ENCODE measurements at places on chromosomes 1 and 21.

- DNase-seq, result no peak
Observed at GRCh38 chr21:44923480-44924084, 2.9 kb upstream of the ITGB2 start.

GRCh38 chr1:97814121-97814520 lies 106.7 kb downstream of the DPYD start:
- no peak for DNase-seq

DNA sequence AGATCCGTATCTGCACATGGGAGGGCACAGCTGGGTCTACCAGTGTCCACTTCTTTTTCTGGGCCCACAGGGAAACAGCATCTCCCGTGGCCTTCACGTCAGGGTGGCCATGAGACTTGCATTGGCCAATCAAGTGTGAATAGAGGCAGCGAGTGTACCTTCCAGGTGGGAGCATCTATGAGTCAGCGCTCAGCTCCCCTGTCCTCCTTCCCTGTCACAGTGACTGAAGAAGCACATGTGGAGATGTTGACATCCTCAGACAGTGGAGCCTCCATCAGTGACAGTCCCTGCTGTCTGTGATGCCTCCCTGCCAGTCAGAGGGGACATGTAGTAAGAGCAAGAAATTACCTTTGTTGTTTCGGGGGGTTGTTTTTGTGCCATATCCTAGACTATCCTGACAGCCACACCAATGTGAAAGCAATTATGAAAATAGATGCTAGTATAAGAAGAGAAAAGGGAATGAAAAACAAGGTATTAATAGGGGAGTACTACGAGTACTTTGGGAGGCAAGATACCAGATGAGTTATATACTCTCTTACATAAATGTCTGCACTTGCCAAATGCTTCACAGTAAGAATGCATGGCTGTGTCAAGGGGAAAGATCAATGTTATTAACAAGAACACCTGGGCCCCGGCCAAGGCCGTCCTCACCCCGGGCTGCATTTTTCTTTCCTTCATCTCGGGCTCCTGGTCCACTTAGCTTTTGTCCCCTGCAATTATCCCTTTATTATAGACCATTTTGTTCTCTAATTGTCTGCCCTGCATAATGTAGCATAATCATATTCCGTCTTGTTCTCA lies 86.0 kb downstream of the MATN1 start:
- DNase-seq, result no peak

DNA sequence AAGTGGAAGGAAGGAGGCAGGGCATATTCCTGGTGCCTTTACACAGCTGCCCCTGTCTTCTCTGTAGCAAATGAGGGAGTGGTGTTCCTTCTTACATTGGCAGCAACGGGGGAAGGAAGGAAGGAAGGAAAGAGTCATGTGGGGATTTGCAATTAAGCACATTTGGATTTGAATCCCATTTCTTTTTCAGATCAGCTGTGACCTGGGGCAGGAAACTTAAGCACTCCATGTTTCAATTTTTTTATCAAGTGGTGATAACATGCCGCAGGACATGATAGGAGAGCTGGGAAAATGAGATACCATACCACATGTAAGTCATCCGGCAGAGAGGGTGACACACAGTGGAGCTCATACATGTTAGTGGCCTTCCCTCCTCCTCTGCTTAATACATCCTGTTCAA lies 186.8 kb downstream of the APP start:
- no peak for DNase-seq

GRCh38 chr1:175579956-175580750 lies 163.2 kb downstream of the TNR start:
- DNase-seq, result no peak

GRCh38 chr1:12314333-12314903 lies 84.6 kb downstream of the VPS13D start:
- no peak for DNase-seq

- DNase-seq, result no peak
Observed at GRCh38 chr1:161940866-161941591, 82.6 kb downstream of the OLFML2B start.

DNA sequence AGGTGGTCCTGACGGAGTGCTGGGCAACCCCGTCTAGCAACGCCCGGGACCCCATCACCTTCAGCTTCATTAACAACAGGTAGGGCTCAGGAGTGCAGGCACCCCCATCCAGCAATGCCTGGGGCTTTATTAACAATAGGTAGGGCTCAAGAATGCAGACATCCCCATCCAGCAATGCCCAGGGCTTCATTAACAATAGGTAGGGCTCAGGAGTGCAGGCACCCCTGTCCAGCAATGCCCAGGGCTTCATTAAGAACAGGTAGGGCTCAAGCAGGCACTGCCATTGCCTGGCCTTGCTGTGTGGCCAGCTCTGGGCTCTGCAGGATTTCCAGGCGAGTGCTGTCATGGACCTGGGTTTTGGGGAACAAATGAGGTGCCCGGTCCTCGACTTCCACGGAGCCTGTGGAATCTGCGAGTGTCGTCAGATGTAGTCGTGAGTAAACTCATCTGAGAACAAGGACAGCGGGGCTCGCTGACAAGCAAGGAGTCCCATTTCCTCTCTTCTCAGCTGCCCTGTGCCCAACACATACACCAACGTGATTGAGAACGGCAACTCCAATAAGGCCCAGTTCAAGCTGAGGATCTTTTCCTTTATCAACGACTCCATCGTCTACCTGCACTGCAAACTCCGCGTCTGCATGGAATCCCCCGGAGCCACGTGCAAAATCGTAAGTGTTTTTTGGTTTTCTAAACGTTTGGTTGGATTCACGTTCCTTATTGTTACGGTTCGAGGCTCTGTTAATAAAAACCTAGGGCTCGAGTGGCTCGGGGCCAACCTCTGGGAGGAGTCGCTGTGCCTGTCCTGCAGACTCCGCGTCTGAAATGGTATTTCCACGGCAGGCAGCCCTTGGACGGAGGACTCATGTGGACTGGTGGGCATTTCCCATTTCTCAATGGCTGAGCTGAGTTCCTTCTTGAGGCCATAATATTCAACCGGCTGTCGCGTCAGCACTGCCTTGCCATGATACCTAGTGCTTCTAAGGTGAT lies 56.3 kb downstream of the UMODL1 start:
- no peak for DNase-seq

- no peak for DNase-seq
Observed at GRCh38 chr21:34692458-34693020, 23.7 kb downstream of the CLIC6 start.

DNA sequence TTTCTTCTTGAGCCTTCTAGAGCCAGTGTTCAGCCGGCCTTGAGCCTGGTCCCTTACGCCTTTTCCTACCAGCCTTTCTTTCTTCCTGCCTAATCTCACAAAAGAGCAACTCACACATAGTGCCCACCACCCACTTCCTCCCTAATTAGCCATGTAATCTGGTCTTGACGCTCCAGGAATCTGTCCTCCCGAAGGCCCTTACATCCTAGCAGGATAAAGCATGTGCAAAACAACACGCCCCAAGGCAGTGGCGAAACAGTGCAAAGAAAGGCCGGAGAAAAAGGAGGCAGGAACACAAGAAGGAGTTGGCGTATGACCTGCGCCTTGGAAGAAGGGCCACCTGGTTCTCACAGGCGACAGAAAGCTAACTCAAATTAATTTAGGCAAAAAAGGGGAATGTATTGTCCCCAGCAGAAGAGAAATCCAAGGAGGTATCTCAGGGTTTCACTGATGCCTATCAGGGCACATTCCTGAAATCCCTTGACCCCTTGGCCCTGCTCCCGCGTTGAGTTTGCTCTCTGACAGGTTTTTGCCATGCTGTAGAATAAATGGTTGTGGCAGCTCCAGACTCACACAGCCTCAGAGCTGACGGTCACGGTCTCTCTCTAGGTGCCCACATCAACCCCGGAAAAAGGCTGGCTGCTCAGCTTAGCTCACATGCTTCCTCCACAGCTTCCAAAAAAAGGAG lies 79.0 kb downstream of the ZNF281 start:
- no peak for DNase-seq

DNA sequence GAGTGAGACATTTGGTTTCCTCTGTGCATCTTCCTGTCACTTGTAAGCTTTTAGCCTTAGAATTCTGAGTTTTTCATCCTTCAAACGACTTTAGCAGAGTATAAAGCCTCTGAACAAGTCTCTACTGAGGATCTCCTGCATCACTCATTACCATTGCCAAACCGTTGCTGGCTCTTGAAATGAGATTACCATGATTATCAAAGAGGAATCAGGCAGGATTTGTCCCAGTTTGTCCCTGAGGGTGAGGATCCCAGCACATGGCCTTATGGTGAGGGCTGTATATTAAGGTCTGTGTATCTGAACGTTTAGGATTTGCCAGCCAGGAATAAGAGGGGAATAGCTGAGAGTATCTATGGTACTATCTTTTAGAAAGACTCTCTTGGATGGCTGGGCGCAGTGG lies 169.5 kb upstream of the L1TD1 start:
- DNase-seq, result no peak

- DNase-seq, result no peak
Observed at GRCh38 chr1:117590273-117590925, 15.4 kb upstream of the TENT5C start.

GRCh38 chr1:54273092-54273794 lies 73.3 kb downstream of the MRPL37 start:
- DNase-seq, result no peak

- DNase-seq, result no peak
Observed at GRCh38 chr1:53454019-53454418, 5.2 kb upstream of the DMRTB1 start.

DNA sequence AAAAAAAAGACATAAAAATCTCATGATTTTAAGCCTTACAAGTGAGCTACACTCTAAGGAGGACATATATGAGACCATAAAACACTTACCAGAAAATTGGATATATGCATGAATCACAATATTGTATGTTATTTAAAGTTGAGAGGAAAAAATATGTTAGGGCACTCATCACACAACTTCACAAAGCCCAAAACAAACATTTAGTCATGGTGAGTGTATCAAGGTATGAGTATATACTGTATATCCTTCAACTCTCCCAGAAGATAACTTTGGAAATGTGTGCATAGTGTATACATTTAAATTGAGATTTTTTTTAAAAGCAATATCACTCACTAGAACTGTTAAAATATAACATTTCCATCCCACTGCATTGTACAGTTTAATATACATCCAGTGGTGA lies 259.3 kb downstream of the SRGAP2C start:
- DNase-seq, result no peak

GRCh38 chr1:88998716-88999115 lies 6.3 kb upstream of the KYAT3 start:
- no peak for DNase-seq

DNA sequence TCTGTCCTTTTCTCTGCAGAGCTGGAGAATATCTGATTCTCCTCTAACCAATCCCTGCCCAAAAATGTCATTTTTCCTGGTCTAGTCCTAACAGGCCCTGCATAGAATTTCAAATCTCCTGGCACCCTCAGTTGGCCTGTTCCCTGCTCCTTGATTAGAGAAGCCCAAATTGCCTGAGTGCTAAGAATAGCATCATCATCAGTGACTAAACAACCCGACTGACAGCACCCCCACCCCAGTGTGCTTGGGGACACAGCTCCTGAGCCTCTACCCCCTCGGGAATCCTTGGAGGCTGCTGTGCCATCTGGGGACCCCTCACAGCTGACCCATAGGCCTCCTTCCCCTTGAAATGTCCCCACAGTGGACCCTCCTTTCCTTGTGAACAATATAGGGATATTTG lies 94.4 kb downstream of the DDX20 start:
- DNase-seq, result no peak

DNA sequence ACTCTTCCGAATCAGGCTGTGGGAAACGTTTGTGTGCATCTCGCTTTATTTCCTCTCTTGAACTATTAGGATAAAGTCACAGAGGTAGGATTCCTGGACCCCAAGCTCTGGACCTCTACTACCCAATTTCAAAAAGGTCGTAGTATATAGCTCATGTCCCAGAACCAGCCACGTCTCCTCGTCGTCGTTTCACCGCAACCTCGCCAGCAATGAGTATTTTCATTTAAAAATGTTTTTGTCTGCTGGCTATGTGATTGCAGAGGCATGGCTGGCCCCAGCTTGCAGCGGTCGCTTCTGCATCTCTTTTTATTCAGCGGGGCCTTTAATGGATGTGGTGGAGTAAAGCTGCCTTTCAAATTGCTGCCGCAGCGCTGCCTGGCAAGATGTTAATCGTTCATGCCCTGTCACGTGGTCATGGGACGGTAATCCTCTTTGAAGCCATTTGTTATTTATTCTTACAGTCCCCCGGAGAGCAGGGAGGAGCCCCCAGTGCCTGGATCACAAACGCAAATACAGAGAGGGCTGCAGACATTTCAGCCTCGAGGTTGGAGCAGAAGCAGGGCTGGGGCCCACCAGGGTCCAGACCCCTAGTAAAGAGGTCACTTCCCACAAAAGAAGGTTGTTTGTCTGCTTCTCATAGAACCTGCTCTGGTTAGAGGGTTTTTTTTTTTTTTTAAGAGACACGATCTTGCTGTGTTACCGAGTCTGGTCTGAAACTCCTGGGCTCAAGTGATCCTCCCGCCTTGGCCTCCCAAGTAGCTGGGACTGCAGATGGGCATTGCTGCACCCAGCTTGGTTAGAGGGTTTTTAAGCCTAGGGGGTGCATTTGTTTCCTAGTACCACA lies 11.6 kb upstream of the NPHP4 start:
- DNase-seq, result no peak

GRCh38 chr1:209621286-209621685 lies 30.9 kb downstream of the LAMB3 start:
- DNase-seq, result no peak

DNA sequence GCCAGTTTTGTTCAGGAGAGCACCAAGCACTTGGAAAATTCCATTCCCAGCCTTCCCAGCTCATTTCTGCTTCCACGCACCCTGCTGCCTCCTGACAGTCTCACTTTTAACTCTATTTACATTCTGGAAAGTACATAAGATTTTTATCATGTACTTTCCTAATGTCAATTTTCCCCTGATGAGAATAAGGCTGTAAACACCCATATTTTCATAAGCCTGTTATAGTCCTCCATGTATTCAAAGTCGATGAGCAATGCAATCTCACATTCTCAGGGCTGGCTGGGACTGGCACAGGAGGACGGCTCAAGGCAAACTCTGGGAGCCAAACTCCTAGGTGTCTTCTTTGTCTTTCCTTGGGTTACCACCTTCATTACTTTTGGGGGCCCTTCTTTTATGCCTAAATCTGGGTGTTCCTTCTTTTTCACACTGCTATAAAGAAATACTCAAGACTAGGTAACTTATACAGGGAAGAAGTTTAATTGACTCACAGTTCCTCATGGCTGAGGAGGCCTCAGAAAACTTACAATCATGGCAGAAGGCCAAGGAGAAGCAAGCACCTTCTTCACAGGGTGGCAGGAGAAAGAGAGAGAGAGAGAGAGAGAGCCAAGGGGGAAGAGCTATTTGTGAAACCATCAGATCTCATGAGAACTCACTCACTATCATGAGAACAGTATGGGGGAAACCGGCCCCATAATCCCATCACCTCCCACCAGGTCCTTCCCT lies 94.6 kb downstream of the IGSF21 start:
- DNase-seq, result no peak
